ENCODE measurements at places on chromosomes 12 and 14.

DNA sequence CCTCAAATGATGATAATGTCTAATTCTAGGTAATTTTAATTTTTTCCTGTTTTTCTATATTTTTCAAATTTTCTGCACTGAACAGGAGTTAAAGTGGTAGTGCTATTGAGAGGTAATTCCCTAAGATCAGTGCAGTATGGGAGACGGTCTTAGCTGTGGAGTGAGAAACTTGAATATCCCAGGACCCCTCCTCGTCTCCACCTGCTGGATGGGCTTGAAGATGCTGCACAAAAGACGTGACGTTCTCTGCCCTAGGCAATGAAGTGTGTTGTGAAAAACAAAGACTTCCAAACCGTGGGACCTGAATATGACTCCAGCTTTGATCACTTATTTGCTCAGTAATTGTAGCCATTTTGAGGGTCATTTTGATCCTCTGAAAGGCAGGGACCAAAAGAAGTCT is 298.1 kb downstream of the VRK1 start:
- no peak for DNase-seq

GRCh38 chr12:42015051-42015461 is 129.6 kb downstream of the GXYLT1 start:
- no peak for DNase-seq

DNA sequence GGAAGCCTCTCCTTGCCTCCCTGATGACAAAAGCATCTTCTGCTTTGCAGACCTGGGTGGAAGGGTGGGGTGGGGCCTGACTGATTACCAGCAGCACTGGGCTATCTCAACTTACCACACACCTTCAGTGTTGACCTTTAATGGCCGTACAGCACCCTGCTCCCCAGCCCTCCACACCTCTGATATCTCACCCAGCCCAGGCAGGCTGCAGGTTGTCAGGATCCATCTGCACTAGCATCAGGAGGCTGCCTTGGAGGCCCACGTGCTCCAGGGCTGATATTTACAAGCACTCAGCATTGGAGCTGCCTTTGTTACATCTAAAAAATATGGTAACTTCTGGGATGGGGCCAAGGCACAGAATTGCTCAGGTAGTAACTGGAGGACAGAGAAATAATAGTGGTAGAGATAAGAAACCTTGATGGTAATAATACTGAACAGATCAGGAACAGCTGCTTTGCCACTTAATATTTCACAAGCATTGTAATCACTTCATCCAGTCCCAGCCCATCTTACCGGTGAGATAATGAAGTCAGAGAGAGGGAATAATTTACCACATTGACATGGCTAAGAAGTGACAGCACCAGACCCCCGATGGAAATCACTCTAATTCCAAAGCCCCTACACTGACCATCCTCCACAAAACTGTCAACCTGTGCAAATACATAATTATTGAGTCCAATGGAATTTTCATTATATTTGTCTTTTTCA is 125.2 kb upstream of the RFLNA start:
- no peak for DNase-seq

DNA sequence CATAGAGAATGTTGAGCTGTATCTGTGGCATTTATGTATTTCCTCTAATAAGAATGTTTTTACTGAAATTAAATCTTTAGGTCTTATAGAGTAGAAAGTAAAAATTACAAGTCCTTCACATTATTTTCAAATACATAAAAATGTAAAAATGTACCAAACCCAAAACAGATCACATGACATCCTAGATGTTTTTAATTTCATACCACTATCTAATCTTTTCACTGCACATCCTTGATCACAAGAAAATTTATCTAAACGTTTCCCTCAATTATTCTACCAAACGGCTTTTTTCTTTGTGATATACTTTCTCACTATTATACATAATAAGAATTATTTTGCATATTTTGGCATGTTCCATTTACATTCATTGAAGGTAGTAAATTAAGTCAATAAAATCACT is 18.3 kb downstream of the SGPP1 start:
- DNase-seq = no peak

GRCh38 chr14:104858811-104859426 is 6.1 kb upstream of the CEP170B start:
- DNase-seq = no peak

DNA sequence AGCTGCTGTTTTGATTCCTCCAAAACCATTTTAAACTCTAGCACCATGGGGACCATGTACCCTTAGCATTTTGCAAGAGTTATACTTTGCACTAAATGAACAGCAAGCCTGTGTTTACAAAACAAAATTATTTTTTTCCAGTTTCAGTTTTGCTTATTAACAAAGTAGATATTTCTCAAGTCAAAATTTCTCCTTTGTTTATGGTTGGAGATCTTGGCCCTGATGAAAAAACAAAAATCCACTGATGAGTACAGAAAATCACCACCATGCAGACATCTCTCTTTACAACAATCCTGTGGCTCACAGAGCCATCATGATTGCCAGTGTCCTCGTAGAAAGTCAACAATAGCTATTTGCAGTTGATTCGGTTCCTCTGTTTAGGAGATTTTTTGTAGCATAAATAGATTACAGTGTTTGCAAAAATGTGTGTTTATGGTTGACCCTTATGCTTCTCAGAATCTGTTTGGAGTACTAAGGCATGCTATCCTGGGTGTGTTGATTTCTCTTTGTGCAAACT is 201.1 kb upstream of the NUDT4 start:
- no peak for DNase-seq

DNA sequence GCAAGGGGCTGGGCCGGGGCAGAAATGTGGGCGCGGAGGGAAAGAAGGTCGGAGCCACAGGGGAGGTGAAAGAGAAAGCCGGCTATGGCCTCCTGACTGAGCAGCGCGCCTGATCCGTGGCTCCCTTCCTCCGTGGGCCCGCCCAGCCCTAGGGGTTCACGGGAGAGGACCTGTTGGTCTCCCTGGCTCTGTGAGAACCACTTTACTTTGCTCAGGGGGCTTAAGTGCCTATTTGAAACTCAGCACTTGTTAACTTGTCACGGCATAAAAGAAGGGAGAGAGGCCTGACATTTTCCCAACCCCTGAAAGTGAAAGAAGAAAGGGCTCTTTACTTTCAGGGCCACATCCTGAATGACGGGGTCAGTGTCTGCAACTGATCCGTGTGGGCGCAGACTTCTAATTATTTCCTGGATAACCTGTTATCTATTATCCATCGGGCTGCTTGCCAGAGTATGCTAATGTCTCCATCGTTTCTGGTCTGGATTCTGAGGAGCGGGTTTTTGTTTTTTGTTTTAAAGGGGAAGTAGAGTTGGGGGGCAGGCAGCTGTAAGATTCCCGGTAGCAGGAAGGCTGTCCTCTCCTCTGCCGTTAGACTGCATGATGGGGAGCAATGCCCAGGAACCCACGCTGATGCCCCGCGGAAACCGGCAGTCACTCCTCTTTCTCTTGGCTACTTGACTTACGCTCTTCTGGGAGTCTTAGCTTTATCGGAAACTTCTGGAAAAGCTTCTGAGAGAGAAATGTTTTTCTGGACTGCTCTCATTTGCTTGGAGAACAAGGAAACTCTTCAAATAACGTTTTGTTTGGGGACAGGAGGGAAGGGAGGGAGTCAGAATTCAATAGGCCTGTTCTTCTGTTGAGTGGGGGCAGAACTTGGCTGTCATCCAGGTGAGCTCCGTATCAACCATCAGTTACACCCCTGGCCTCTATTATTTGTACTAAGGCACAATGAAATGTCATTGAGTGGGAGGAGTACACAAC is 127.7 kb upstream of the MAX start:
- DNase-seq = no peak

- no peak for DNase-seq
These were observed 8.8 kb upstream of the CHGA start for GRCh38 chr14:92914087-92914656.

DNA sequence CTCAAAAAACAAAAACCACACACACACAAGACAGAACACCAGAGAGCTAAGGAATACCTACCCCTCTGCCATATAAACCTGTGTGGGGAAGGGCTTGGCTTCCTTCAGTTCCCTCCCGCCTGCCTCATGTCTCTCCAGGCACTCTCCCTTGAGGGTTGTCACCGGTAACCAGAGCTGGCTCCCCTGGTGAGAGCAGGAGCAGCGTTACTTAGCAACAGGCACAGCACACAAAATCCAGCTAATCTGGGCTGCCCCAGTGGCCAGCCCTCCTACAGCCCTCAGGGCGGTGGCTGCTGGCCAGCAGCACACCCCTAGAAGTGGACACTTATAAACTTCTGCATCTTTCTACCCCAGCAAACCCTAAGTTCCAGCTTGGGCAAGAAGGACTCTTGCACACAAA is 21.6 kb upstream of the NR4A1 start:
- no peak for DNase-seq

DNA sequence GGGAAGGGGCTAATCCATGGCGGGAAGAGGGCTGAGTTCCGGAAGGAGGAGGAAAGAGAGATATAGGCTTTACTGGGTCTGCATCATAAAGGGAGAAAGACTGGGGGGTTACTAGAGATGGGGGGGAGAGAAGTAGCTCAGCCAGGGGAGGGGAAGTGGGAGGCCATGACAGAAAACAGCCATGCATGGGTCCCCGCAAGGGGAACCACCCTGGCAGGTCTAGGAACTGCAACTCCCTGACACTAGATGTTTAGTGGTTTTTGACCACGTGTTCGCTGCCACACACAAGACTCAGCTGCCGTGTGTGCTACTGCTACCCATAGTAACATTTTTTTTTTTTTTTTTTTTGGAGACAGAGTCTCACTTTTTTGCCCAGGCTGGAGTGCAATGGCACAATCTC is 145.0 kb downstream of the RIMBP2 start:
- no peak for DNase-seq

- no peak for DNase-seq
These were observed 45.6 kb upstream of the SGPP1 start for GRCh38 chr14:63773504-63773903.

DNA sequence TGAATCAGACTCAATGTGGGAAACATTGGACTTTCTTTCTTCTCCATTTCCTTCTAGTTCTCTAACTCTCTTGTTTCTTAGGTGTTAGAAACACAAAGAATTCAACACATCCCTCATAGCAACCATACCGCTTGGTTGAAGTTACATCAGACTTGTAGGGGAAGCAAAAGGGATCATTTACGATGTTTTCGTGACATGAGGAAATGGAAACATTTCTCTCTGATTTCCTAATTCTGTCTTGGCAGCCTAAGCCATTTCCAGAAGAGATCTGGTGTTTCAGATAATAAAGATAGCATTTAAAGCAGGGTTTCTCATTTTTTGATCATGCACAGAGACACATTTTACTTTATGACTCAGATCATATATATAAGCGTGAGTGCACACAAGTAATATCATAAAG is 202.0 kb downstream of the TMEM132C start:
- no peak for DNase-seq

DNA sequence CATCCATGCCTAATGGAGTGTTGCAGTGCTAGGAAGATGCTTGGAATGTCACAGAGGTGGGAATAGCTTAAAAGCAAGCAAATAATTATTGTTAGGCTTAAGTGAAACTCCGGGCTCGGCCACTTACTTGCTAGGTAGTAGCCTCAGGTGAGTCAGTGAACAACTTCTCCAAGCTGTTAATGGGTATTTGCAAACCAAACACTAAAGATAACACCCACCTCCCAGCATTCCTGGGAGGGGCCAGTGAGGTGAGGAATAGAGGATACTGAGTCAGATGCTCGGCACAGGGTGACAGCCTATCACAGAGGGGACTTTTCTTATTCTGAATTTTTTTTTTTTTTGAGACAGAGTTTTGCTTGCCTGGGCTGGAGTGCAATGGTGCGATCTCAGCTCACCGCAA is 151.2 kb upstream of the RFLNA start:
- DNase-seq = no peak

- no peak for DNase-seq
These were observed 6.7 kb upstream of the BATF start for GRCh38 chr14:75515629-75515996.

DNA sequence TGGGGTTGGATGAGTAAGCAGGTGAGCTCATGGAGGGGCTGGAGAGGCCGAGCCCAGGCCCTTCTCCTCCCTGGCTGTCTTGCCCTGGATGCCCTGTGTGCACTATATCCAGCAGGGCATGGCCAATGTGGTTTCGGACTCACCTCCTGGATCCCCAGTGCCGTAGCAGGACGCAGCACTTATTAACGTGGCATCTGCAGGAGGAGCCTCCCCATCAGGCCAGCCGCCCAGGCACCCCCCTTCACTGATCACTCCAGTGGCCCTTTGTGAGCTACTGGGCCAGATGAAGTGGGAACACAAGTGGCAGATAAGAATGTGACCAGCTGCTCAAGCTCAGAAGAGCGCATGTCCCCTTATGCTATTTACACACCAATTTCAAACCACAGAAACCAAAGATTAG is 43.1 kb upstream of the DICER1 start:
- DNase-seq = no peak

GRCh38 chr12:15278816-15279658 is 43.3 kb upstream of the PTPRO start:
- no peak for DNase-seq

- no peak for DNase-seq
These were observed 32.3 kb downstream of the CDKN1B start for GRCh38 chr12:12749433-12749832.

- DNase-seq = no peak
These were observed 67.6 kb downstream of the ARF6 start for GRCh38 chr14:49960453-49960852.

- no peak for DNase-seq
These were observed 419.5 kb downstream of the TMEM121 start for GRCh38 chr14:105945896-105946295.

DNA sequence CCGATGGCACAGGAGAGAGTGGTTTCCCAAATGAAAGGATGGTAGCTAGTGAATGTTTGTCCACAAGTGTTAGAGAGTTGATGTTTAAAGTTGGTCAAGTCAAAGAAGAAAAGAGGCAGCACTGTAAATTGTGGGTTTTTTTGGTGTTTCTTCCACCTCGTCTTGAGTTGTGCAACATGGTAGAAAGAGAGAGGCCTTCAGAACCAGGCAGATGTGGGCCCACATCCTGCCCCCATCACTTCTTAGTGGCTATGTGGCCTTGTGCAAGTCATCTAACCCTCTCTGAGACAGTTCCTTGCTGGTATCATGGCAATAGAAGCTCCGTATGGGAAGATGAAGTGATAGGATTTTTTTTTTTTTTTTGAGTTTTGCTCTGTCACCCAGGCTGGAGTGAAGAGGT is 60.8 kb downstream of the NDUFA12 start:
- DNase-seq = no peak

DNA sequence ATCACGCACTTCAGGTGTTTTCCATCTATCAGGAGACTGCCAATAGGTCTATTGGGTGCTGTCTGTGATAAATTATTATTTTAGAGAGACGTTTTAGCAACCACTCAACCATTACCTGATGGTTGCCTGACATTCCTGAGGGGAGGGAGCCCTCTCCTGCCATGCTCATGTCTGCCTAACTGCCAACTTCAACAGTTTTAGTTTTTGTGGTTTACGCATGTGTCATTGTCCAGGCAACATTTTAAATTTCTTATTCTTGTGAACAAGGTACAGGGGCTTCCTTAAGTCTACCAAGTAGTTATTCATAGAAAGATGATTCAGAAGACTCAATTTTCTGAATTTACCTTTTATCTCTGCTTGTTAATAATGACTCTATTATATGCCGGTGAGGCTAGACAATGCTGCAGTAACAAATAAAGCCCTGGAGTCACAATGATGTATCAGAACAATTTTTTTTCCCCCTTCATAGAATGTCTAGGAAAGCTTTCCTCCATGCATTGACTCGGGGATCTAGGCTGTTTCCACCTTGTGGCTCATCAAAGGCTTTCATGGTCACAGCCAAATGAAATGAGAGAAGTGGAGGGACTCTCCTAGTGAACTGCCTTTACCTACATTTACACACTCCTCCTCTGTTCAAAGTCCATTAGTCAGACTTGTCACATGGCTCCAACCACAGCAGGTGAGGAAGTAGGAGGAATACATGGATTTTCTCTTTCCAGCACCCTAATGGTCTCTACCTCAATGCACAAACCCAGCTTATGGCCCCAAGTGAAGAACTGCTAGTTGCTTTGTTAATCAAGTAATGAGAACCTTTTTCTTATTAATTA is 225.8 kb downstream of the CRADD start:
- no peak for DNase-seq
